IPS DF 19.7 (cell line): ENCODE measurements at places on chromosomes 6 and 20.

- DNase-seq: no peak
Observed at GRCh38 chr6:161074496-161075121, 83.0 kb downstream of the MAP3K4 start.

DNA sequence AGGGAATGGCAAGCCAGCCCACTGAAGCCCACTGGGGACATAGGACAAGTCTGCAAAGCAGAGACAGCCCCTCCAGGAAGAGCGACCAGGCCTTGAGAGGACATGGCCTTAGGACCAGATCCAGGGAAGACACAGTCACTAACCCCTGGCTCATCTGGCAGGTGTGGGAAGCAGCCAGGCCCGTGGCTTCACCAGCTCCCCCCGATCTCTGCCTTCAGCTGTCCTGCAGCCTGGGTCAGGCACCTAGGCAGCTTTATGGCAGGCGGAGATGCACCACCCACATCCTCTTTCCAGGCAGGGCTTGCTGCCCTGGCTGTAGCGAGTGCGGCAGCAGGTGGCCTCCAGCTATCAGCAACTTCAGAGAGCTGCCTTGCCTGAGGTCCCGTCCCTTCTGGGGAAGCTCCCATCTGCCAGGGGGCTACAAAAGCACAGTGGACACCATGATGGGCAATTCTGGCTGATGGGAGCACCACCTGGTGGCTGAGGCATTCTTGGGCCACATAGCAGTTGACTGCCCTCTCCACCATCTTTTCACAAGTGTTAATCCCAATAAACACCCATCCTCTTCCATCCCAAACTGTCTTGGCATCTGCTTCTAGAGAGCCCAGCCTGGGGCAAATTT is 85.8 kb downstream of the DZANK1 start:
- no peak for DNase-seq

- no peak for DNase-seq
Observed at GRCh38 chr6:119170103-119170446, 91.6 kb upstream of the FAM184A start.

GRCh38 chr6:20202324-20202658 is 10.0 kb downstream of the MBOAT1 start:
- no peak for DNase-seq

DNA sequence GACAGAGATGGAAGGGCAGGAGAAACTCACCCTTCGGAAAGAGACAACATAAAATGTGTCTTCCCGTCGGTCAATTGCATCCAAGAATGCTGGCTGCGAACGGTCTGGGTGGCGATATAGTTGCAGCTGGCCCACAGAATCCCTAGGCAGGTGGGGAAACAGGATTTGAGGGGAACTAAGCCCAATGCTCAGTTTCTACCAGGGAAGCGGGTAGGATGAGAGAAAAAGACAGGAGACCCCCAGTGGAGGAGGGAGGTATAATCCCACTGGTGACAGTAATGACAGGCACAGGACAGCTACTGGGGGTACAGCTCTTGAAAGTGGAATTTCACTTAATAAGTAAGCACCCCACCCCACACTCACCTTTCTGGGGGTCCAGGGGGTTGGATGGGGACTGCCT is 7.5 kb upstream of the TNXB start:
- no peak for DNase-seq

GRCh38 chr6:160248538-160248937 is 10.1 kb downstream of the SLC22A2 start:
- DNase-seq: no peak

DNA sequence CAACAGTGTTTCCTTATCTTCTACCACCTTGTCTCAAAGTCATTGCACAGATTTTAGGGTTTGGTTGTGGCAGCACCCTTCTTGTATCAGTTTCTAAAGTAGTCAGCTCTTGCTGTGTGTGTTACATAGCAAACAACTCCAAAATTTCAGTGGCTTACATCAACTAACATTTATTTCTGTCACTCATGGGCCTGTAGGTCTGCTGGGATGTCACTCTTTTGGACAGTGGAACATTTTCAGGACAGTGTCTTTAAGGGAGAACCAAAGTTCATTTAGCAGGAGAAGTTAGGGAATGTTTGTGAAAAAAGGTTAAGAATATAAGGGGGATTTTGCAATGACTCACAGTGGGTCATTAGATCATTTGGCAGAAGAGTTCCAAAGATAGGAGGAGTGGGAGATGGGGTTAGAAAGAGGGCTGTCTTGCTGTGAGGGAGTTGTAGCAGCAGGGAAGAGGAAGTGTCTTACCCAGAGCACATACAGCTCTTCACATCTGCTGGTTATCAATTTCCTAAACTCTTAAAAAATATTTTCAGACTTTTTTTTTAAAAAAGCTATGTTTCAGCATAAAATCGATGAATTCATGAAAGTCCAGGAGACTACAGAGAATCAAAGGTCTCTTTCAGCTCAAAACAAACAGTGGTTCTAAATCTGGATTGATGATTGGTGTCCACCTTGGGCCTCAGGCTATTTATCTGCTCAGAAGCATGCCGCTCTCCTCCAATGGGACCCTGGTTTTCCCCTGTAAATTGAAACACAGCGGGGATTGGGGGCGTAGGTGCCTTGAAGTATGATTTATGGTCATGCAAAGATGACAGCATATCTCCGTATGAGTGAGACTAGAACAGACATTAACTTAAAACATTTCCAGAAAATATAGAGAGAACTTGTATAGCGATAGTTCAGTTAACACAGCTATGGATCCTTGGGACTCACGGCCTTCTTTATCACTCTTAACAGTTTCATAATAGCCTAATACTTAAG is 117.3 kb downstream of the B3GAT2 start:
- no peak for DNase-seq

DNA sequence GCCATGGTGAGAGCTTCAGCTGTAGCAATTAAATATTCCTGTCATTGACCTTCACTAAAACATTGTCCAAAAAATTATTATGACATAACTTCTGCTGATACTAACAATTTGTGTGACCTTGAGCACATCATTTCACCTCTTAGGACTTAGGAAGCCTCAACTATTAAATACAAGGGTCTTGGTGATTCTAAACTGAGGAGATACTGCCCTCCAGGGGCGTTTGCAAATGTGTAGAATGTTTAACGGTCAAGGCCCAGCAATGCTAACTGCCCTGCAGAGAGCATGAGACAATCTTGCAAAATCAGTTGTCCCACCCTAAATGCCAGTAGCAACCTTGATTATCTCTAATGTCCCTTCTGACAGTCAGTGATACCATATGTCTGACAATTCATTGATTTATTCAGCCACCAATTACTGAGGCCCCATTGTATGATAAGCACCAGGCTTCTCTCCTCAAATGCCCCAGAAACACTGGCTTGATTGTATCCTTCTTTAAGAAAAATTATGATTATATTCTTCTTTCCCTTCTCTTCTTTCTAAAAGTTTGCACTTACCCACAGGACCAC is 284.1 kb upstream of the PLN start:
- DNase-seq: no peak

GRCh38 chr6:14644381-14644780 is 526.8 kb downstream of the CD83 start:
- no peak for DNase-seq

- DNase-seq: no peak
Observed at GRCh38 chr6:158861686-158862381, 42.7 kb upstream of the EZR start.
